ENCODE measurements at places on chromosomes 7 and 10.

GRCh38 chr7:29945259-29945809 is 44.3 kb downstream of the SCRN1 start:
- DNase-seq: no peak

DNA sequence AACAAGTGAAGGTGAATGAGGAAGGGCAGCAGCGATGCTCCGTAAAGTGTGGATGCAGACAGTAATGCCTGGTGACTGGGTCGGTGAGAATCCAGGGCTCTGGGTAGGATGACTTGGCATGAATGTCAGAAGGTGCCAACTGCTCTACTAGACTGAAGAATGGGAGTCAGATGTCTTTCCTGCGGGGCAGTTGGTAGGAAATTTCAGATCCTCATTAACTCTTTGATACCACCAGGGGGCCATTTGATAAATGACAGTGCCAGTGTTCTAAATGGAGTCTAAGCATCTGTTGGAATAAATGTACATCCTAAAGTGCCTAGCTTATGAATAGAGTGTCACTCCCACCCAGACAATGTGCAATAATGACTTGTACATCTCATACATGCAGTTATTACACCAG is 462.0 kb downstream of the GRM8 start:
- DNase-seq: no peak

- no peak for DNase-seq
These were observed 5.6 kb upstream of the CNPY1 start for GRCh38 chr7:155551785-155552611.

DNA sequence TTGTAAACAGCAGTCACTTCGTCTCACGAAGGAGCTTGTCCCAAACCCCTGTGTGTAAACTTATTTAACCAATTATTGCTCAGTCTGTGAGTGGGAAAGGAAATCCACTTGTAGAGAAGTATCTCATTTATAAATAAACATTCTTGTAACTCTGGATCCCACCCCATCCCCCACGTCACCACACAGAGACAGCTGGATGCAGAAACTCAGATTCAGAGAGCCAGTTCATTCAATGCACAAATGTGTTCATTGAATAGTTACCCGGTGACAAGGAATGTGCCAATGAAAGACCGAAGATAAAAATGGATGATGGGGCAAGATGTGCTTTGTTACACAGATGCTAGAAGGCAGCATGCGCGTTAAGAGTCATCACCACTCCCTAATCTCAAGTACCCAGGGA is 8.3 kb upstream of the OCM start:
- no peak for DNase-seq

- peak; percentile 51 for DNase-seq
These were observed 410.1 kb downstream of the SUGCT start for GRCh38 chr7:40544871-40545303.

DNA sequence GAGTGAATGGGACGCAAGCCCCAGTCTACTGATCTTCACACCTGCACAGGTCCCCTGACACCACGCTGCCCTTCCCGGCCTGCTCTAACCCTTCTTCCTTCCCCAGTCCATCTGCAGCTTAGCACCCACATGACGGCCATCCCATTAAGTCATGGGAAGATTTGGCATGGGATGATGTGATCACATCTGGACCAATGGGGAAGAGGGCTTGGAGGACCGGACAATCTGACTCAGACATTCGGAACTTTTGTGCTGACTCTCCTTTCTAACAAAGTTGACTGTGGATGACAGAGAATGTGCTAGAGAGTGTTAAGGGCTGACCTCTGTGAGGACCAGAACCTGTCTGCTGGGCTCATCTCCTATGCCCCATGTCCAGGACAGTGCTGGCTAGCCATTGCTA is 15.6 kb downstream of the CXCL12 start:
- peak; percentile 66 for DNase-seq

- DNase-seq: no peak
These were observed 153.7 kb downstream of the GRK5 start for GRCh38 chr10:119361037-119361436.

DNA sequence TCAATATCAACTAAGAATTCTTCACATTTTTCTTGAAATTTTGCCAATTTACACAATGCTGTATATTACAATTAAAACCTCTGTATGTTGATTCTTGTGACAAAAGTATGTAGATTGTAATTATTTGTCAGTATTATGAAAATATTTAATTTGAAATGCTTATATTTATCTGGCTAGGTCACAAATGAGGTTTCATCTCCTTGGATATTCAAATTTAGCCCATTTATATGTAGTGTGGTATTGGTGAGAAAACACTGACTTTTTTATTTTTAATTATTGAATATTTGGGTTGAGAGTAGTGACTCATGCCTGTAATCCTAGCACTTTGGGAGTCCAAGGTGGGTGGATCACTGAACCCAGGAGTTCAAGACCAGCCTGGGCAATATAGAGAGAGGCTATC is 2.9 kb upstream of the RARRES2 start:
- DNase-seq: no peak

DNA sequence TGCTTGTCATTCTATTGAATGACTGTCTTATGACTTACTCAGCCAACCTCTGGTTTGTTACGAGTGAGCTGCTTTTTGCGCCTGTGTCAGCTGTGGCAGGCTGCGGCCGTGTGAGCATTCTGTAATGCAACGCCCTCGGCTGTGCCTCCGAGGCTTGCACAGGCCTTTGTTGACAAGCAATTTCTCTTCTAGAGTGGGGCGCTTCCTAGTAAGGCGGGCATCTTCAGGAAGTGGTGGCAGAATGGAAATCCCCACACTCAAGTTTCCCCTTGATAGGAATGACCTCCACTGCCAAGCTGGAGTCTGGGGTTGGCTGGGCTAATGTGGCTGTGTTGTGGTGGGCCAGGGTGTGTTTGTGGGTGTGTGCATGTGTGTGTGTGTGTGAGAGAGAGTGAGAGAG is 20.2 kb upstream of the TMEM178B start:
- DNase-seq: no peak

- DNase-seq: peak; percentile 14
These were observed 118.6 kb upstream of the PARD3 start for GRCh38 chr10:34933676-34934075.

DNA sequence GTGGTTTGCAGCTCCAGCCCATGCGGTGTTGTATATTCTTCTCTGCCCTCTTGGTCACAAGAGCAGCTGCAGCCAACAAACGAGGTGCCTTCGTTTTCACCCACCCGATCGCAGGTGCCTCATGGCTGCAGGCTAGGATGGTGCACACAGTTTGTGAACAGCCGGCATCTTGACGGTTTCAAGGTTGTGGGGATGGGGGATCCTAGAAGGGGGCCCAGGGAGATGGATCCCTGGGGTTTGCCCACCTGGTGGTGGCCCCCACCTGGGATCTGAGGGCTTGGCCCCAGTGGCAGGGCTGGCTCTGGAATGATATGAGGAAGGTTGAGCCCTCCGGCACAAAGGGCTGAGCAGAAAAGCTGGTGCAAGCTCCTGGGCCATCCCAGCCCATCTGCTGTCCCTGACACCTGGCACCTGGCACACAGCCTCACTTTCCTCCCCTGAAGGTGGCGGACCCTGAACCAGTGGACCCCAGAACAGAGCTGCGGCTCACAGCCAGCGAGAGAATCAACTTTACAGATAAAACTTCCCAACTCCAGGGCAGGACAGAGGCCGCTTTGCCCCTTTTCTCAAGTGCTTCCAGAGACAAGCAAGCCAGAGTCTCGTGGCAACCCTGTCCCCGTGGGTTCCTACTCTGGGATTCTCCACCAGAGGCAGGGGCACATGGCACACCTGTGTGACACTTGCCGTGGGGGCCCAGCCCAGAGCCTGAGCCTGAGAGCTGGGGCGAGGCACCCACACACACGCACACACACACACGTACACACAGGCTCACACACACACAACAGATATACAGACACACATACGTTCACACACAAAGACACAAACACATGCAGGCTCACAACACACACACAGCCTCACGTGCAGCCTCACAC is 177.3 kb upstream of the PPP2R2D start:
- no peak for DNase-seq

DNA sequence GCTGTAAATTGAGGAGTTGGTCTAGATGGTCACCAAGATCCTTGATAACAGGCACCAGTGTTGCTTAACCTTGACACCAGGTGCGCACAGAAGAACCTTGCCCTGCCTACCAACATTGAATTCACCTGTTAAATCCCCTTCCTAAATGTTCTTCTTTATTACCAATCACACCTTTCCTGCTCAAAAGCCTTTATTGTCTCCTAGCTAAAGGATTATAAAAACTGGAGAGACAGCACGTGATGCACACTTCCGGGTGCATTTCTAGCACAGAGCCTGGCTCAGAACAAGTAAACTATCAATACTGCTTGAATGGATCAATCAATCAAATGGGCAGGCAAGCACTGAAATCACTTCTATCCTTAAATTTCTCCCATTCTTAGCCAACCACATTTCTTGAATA is 56.3 kb downstream of the SVIL start:
- no peak for DNase-seq

All from cardiac fibroblast (primary cell).